Kidney glomerular epithelial cell (primary cell): ENCODE measurements at places on chromosomes 1 and 21.

GRCh38 chr1:32828341-32828740 lies 10.9 kb downstream of the S100PBP start:
- DNase-seq, result no peak

DNA sequence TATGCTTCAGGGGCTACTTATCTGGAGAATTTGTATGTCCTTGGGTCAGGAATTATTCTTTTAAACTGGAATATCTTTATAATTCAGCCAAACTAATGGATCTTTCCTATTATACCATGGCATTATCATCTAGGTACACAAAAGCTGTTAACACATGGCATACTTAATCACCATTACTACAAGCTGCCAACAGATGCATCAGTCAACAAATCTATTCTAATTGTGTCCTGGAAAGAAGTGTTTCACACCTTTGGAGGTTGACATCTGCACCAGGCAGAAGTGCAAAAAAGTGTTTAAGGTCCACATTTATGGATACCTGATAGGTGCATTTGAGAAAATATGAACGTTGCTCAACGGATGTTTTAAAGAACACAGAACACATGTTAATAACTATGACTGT lies 470.2 kb upstream of the ADGRL2 start:
- DNase-seq, result no peak

GRCh38 chr1:162113419-162113818 lies 43.9 kb downstream of the NOS1AP start:
- no peak for DNase-seq

GRCh38 chr1:178513278-178513983 lies 522 bp downstream of the TEX35 start:
- no peak for DNase-seq

- DNase-seq, result no peak
Observed at GRCh38 chr1:118618618-118619340, 369.4 kb downstream of the TBX15 start.

GRCh38 chr21:9838738-9839642 lies 682.4 kb upstream of the TPTE start:
- no peak for DNase-seq

- no peak for DNase-seq
Observed at GRCh38 chr1:47445823-47446550, 8.1 kb downstream of the FOXD2 start.

GRCh38 chr1:3707939-3708328 lies 44.3 kb upstream of the CCDC27 start:
- DNase-seq, result no peak

DNA sequence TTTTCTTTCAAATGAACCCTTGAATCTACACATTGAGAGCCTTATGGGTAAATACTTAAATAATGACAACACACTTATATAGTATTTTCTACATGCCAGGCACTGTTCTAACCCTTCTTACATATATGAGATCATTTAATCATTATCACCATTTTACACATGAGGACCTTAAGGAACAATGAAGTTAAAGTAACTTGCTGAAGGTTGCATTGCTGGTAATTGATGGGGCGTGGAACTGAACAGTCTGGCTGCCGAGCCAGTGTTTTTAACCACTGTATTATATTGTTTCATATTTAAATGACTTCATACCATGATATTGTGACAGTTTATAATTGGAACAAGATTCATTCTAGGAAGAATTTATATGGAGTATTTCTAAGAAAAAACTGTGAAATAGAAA lies 111.9 kb upstream of the TENT5C start:
- peak; percentile 32 for DNase-seq

GRCh38 chr1:225485226-225485625 lies 57.4 kb upstream of the LBR start:
- DNase-seq, result no peak

GRCh38 chr1:109266965-109267364 lies 16.0 kb downstream of the PSRC1 start:
- no peak for DNase-seq

GRCh38 chr1:67970088-67970487 lies 80.3 kb downstream of the DIRAS3 start:
- peak; percentile 89 for DNase-seq

- peak; percentile 66 for DNase-seq
Observed at GRCh38 chr1:115782571-115783281, 14.2 kb upstream of the CASQ2 start.

DNA sequence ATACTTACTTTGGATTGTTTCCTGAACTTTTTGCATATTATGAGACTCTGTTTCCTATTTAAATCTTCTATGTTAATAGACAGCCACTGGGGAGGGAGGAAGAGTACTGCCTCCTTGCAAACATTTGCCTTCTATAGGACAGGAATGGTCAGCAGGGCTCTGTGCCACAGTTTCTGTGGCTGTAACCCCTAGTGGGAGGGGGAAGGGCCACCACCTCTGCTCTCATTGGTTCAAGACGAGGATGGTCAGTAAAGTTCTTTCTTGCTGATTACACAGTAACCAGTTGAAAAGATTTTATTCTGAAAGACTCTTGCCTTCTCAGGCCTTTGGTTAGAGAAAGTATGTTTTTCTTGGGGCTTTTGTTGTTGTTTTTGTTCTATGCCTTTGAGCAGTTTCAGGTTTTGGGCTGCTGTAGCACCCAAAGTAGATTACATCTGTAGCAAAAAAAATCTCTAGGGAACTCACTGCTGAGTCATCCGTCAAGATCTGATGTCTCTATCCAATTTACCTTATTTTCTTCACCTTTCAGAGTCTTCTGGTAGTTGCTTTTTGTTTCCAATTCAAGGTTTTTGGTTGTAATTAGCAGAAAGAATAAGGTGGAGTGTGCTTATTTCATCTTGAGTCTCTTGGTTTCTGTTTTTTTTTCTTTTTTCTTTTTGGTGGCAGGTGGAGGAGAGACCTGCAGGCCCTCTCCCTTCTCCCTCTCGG lies 23.1 kb downstream of the SLC35A3 start:
- DNase-seq, result no peak

GRCh38 chr1:12320486-12320885 lies 90.7 kb downstream of the VPS13D start:
- no peak for DNase-seq

DNA sequence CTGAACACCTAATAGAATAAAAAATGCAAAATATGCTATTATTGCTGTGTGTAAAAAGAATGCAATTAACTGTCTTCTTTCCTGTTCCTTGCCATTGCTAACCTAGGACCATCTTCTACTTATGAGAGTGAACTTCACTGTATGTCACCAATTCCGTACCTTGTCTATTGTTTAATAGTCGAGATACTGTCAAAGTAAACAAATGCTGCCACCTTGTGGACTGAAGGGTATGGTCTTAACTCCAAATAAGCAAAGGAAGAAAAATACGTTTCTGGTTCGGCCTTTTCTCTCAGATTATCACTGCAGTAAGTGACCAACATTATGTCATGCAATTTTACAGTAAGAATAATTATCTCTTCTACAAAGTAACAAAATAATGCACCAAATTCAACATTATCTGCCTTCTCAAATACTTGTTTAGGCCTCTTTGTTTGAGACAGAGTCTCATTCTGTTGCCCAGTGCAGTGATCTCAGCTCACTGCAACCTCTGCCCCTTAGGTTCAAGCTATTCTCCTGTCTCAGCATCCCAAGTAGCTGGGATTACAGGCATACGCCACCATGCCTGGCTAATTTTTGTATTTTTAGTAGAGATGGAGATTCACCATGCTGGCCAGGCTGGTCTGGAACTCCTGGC lies 133.4 kb downstream of the COP1 start:
- peak; percentile 71 for DNase-seq

DNA sequence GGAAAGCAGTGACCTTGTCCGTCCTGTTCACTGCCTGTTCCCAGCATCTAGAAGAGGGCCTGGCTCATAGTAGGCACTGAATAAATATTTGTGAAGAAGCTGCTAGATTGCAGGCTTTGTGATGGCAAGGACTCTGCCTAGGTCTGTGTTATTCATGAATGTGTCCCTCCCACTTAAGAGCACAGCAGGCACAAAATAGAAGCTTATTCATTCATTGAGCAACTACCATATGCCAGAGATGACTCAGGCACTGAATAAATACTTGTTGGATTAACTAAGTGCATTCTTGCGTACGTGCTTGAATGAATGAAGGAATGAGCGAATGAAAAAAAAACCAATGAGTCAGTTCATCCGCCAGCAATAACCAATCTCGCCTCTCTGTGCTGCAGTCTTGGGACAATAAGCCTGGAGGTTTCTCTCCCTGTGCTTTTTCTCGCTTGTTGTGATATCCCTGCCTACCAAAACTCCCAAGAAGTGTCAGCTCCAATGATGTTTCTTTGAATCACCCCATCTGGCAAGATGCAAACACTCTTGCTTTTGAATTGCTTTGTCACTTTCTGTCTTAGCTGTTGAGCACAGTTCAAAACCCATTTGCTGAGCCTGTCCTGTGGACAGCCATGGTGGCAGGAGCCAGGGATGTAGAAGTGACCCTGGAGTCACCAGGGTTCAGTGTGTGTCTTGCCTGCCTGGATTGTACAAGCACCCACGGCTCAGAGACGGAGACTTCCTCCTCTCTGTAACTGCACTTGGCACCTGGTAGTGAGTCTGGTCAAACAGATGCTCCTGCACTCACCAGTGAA lies 143.9 kb downstream of the KAZN start:
- DNase-seq, result peak; percentile 98

- DNase-seq, result no peak
Observed at GRCh38 chr21:45636951-45637646, 6.4 kb upstream of the PCBP3 start.

DNA sequence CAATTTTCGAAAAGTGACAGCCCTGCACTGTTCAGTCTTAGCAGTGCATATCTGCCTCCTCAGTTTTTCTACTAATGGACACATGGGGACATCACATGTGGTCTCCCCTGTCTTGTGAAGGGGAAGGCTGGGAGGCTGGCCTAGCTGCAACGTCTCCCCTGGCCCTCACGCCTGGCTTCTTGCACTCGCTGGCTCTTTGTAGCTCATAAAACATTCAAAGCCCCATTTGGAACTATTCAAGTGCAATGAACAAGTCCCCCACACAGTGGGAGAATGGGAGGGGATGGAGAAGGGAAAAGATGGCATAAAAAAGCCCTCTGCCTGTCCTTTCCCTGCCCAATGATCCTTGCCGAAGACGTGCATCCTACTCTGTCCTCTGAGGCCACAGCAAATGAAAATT lies 73.6 kb downstream of the PGBD5 start:
- no peak for DNase-seq

DNA sequence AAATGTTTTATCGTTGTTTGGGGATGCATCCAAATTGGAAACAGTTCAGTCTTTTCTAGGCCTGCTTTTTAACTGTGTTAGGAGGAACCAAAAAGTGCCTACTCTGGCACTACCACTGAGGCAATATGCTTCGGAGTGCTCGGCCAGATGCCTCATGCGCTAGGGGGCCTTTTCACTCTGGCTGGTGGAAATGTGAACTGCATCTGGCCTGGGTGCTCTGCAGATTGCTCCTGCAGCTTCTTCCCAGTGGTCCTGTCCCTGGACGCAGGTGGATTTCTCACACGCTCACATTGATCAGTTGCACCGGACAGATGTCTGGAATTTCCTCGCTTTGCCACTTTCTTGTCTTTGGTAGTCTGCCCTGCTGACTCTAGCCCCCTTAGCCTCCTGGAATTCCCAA lies 330.2 kb upstream of the FMN2 start:
- no peak for DNase-seq

DNA sequence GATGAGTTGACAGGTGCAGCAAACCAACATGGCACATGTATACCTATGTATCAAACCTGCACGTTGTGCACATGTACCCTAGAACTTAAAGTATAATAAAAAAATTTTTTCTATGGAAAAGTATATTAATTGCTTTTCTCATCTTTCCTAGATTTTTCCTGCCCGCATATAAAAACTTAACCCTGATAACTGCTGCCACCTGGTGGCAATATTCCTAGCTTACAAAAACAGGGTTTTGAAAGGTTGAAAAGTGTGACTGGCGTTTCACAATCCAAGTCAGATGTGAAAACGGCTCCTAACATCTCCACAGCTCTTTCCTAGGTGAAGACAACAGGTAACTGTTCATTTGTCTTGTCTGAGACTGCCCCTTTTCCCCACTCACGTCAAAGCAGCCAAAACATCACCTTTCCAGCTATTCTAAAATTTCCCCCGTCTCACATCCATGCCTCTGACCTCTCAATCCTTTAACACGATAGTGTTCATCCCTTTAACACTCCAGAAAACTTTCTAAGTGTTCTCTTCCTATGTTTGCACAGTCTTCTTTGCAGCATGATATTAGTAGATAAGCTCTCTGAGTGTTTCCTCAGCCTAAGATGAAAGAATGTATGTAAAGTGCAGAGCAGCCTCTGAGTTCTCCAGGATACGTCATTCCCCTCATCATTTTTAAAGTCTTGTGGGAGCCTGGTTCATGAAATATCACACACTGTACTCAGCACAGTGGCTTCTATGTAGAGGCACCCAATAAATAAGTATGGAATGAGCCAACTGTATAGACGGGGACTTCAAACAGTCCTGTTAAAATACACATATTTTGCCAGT lies 27.5 kb downstream of the OVGP1 start:
- DNase-seq, result peak; percentile 10

DNA sequence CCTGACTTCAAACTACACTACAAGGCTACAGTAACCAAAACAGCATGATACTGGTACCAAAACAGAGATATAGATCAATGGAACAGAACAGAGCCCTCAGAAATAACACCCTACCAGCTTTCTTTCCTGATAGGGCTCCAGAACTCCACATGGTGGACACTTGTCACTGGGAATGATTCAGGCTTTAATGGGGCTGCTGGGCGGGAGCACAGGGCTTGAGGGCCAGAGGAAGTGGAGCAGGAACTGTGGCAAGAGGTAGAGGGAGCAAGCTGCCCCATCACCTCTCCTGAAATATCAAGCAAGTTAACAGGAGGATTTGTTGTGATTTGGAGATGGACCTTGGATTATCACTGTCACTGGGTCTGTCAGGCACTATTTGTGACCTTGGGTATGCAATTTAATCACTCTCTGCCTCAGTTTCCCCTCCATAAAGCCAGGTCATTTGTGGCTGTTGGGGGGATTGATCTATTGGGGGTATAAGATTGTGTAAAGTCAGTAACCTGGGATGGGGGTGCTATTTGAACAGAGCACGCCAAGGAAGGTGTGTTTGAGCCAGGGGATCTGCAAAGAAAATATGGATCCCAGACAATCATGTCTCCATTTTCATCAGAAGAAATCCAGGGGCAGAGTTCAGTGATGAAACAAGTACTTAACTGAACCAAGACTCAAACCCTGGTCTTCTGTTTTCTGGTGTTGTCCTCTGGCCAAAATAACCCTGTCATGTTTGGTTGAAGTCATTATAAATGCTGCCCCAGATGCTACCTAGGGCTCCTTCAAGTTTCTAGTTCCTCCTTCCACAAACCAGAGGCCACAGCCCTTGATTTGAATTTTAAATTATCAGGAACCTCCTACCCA lies 25.2 kb downstream of the ETS2 start:
- no peak for DNase-seq

- DNase-seq, result no peak
Observed at GRCh38 chr1:166859597-166859996, 16.5 kb downstream of the TADA1 start.

- DNase-seq, result no peak
Observed at GRCh38 chr1:224872832-224873433, 56.5 kb upstream of the DNAH14 start.
